CD4-positive, alpha-beta T cell treated with Interleukin-12 subunit alpha and Interleukin-12 subunit beta, for 1 hour (primary cell): ENCODE measurements at places on chromosomes 6 and 20.

DNA sequence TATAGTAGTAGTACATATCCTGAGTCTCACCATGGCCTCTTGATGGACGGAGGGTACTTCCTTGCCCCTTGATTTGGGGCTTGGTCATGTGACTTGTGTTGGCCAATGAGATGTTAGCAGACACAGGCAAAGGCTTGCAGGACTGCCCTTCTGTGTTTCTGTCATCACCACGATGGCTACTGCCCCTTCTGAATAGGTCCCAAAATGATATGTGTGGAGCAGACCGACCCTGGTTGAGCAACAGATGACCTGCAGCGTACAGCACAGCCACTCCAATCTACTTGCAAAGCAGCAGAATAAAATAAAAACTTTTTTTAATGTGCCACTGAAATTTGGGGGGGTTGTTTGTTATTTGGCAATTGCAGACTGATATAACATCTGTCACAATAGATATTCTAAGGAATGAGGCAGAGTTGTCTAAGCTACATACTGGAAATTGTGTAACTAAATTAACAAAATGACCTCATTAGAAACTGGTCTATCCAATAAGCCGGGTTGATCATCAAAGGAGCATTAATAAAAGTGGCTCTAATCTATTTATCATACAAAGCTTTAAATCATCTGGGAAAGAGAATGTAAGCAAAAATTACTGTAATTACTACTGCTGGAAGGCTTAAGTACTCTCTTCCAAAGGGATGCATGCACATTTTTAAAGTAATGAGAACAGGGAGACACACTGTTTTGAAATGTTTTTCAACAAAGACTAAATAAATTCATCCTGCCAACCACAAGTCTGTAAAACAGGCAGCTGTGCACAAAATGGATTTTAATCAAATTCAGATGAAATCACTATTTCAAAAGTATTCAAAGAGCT lies 209.5 kb downstream of the KIF16B start:
- no peak for DNase-seq

DNA sequence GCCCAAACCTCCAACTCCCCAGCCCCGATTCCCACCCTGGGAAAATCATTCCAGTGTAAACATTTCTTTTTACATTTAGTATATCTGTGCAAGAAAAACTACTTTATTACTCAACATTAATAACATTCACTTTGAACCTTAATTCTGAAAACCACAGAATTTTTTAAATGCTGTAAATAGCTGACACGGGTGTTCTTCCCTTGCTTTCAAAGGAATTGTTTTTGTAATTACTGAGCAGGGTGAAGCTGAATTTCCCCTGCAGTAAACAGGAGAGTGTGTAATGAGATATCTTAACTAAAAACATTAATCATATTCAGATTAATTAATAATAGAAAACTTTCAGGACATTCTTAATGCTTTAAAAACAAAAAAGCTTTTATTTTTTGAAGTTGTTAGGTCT lies 99.3 kb upstream of the CITED2 start:
- DNase-seq, result no peak

GRCh38 chr6:79898076-79898475 lies 49.3 kb downstream of the ELOVL4 start:
- no peak for DNase-seq

DNA sequence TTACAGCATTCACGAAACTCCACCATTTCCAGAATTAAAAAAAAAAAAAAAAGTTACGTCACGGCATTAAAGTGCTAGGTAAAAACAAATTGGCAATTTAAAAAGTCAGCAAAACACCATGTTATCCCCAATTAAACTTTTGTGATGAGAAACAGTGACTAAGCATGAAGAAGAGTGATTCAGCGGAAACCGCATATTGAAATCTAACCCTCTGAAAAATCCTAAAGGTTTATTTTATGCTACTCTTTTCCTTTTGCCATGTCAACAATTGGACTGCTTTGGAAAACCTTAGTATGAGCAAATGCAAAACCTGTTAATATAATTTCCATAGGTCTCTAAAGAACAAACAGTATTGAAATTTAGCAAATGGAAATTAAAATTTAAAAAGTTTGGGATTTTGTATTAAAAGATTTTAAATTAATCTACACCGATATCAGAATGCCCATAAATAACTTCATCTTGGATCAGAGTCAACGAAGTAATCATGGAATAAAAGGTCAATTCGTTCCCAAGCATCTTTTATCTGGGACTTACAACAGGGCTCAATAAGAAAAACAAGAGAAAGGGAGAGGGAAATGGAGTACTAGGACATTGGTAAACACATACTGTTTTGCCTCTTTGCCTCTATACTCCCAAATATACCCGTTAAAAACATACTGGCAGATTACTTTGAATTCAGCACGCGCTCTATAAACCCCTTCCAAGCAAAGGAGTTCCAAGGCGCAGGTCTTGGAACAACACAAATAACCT lies 1.1 kb downstream of the FBXO30 start:
- no peak for DNase-seq

DNA sequence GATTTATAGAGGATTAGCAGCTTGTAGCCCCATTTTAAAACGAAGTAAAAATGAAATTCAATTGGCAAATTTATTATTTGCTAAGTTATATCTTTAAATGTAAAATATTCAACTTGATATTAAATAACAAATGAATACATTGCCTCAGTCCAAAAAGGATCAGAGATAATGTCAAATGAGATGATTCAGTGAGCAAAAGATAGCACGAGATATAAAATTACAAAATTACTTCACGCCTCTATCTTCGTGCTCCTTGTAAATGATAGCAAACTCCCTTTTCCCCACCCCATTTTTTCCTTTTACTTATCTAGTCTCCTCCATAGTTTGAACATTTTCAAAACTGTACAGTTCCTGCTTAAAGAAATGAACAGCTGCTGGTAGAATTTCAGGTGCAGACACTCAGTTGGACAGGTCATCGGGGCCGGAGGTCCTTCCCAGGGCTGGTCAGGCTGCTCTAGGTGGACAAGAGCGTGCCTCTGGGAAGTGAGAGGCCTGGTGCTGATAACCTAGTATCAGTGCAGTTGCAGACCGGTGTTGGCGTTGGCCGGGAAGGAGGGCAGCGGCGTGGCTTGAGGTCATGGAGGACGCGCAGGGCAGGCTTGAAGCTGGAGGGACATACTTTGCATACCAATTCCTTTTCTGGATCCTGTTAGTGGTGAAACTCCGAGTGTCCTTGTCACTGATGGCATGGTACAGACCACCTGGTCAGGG lies 83.9 kb downstream of the CDC5L start:
- no peak for DNase-seq

- no peak for DNase-seq
Observed at GRCh38 chr20:57500235-57500634, 24.7 kb downstream of the CTCFL start.
